Stimulated activated CD4-positive, alpha-beta T cell treated with anti-CD3 and anti-CD28 coated beads, Interleukin-2, amount 100 ng/mL, for 48 hours (primary cell): ENCODE measurements at places on chromosomes 2 and 18.

DNA sequence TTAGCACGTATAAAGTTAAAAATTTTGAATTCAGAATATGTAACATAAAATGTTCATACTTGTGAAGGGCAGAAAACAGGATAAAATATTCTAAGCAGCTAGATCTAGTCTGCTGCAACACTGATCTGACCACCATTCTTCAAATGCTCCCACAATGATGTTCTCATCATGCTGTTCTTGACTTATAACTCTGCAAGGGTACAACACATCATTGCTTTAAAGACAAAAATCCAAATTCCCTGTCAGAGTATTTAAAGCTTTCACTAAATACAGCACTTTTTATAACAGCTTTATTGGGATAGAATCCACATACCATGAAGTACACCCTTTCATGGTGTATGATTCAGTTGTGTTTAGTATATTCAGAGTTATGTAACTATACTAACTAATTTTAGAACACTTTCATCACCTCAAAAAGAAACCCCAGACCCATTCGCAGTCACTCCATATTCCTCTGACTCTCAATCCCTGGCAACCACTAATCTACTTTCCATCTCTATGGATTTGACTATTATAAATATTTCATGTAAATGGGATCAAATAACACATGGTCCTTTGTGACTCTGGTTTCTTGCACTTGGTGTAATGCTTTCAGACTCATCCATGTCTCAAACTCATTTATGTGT is 56.4 kb downstream of the MAP4K3 start:
- no peak for DNase-seq

GRCh38 chr2:222756951-222757650 is 85.6 kb downstream of the MOGAT1 start:
- no peak for DNase-seq

DNA sequence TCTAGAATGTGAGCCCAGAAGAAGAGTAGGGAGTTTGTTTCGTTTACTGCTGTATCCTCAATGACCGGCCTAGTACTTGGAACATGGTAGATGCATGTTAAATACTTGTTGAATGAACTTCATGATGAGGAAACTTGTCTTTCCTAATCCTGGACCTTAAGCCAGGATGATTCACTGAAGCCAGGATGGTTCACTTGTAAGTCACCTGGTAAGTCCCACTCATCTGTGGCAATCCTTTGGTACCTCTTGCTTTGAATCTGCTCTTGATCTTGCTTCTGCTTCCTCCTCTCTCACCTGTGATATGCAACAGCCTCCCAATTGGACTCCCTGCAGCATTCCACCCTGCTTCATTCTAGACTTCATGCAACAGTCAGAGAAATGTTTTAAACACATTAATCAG is 43.6 kb downstream of the QPCT start:
- DNase-seq = no peak

GRCh38 chr18:44946529-44947113 is 265.9 kb downstream of the SETBP1 start:
- DNase-seq = no peak

DNA sequence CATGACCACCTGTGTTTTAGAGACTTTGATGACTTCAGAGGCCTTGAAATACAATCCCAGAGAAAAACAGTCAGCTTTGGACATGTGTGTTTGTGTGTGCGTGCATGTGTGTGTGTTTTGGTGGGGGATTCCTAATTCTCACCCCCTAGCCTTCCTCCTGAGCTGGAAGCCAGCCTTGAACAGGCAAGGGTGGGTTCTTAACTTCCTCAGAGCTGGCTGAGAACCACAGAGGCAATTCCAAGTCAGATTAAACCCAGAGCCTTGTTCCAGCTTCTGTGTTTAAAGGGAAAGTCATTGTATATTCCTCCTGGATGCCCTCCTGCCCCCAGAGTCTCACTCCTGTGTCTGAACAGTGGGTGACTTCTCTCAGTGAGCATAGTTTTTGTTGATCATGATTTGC is 45.2 kb upstream of the MGAT4A start:
- no peak for DNase-seq

DNA sequence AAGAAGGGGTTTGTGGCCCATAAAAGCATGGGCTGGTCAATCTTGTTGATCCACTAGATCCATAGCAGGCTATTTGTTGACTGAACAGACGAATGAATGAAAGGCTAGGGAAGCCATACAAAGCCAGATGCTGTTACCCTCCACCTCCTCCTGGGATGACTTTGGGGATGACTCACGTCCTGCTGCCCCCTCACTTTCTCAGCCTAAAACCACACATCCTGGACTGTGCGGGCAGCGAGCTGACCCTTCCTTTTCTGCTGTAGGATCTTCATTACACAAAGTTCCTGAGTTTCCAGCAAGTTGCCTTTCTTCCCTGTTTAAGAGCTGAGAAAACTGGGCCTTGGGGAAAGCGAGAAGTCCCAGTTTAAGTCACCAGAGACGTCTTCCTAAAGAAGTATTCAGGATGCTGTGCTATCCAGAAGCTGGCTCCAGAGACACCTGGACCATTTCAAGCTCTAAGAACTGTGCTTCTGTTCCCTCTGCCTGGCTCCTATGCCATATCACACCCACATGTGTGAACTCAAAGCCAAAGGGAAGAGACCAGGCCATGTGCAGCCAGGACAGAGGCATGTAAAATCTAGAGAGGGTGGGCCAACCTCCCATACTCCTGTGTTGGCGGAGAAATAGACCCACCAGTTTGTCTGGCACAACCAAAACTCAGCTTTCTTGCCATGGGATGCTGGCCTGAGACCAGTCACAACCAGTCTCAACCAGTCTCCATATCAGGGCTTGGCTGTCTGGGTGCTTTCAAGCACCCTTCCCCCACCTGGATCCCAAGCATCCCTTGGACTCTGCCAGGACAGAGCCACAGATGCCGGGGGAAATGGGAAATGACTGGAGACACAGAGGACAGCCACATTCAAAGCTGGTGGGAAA is 4.7 kb upstream of the SLC20A1 start:
- no peak for DNase-seq

GRCh38 chr2:168114040-168114439 is 133.4 kb downstream of the STK39 start:
- DNase-seq = no peak
